ENCODE measurements at places on chromosomes 5 and 9. TPM values are rescaled to one million over a fixed set of nuclear protein-coding genes. Genes with fewer than 3 reads are reported as not detected.

DNA sequence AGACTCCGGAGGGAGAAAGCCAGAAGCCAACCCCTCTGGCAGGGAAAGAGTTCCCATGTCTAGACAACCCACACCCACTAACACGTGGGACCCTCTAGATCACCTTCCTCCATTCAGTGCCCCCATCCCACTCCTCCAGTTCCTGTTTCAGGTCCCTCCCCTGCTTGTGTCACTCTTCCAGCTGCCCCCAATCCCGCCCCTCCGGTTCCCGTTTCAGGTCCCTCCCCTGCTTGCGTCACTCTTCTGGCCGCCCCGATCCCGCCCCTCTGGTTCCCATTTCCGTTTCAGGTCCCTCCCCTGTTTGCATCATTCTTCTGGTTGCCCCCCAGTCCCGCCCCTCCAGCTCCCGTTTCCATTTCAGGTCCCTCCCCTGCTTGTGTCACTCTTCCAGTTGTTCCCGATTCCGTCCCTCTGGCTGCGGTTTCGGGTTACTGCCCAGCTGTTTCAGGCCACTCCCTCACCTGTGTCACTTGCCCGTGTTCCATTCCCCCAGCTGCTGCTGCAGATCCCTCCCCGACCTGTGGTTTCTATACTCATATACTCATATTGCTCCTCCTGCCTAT, 64.8 kb upstream of the RANBP6 start:
- DNase-seq, result peak; percentile 62

GRCh38 chr9:37036776-37037502, 2.9 kb upstream of the PAX5 start:
- DNase-seq, result peak; percentile 32

GRCh38 chr9:1460143-1460769, 410.1 kb downstream of the DMRT2 start:
- DNase-seq, result no peak

INPP5E gene
- polyA plus RNA-seq, result 8.8 TPM

MOB3B gene
- polyA plus RNA-seq, result 1.4 TPM

CDH6 gene
- polyA plus RNA-seq, result not detected

GRCh38 chr5:133691448-133691847, 79.1 kb upstream of the FSTL4 start:
- DNase-seq, result no peak

PCDHA3 gene
- not detected for polyA plus RNA-seq

- DNase-seq, result no peak
These were observed 13.3 kb downstream of the ARAP3 start for GRCh38 chr5:141668601-141669265.

GRCh38 chr5:56585461-56585860, 229.9 kb upstream of the MAP3K1 start:
- peak; percentile 71 for DNase-seq

DNA sequence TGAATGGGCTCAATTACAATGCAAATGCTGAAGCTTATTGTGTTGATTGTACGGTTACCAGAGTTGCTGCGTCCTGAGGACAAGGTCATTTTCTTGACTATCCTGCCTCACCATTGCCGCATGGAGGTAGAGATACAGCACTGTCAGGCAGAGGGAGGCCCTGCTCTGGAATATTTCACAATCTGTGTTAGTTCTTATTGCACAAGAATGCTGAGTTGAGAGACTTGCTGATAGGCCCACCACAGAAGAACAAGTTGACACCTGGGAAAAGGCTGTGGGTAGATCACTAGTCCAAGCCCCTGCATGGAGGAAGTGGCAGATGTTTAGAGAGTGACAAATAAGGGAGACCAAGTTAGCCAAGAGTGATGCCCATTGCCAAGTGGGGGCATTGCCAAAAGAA, 344.5 kb upstream of the ITGA1 start:
- DNase-seq, result no peak

TYRP1 gene
- not detected for polyA plus RNA-seq

All from CD14-positive monocyte (primary cell).